ENCODE measurements at places on chromosomes 7 and 10. TPM values are rescaled to one million over a fixed set of nuclear protein-coding genes. Genes with fewer than 3 reads are reported as not detected.

- no peak for DNase-seq
These were observed 184.5 kb upstream of the CXCL12 start for GRCh38 chr10:44569193-44570091.

DNA sequence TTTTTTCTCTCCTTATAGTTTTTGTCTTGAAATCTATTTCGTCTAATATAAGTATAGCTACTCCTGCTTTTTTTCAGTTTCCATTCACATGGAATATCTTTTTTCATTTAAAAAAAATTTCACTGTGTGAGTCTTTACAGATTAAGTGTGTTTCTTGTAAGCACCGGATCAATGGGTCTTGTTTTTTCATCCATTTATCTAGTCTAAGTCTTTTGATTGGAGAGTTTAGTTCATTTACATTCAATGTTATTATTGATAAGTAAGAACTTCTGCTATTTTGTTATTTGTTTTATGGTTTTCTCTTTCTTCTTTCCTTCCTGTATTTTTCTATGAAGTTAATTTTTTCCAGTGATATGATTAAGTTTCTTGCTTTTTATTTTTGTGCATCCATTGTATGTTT is 216.7 kb upstream of the CNTNAP2 start:
- no peak for DNase-seq

GRCh38 chr10:122363311-122363710 is 11.2 kb upstream of the PLEKHA1 start:
- no peak for DNase-seq

DNA sequence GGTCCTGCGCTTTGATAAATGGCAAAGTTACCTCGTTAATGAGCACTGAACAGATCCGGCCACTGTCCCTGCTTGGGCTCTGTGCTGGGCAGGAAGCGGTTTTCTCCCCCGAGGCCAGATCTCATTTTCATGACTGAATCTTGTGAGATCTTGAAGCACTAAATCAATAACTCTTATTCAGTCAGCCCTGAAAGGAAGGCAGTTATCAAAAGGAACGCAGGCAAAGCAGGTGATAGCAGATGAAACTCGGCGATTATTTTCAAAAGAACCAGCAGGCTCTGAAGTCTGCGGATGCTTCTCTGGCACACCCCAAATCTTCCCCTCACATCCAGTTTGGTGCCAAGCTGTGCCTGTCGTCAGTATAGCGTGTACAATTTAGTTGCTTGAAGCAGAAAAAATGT is 228.7 kb downstream of the BAMBI start:
- DNase-seq: no peak

GRCh38 chr7:31699050-31699449 is 12.0 kb downstream of the PPP1R17 start:
- DNase-seq: no peak

ITPRID1 gene
- not detected for total RNA-seq
